Sigmoid colon (tissue), 7 donors: ENCODE measurements at places on chromosomes 13 and 19. TPM values are rescaled to one million over a fixed set of nuclear protein-coding genes. Genes with fewer than 3 reads are reported as not detected.

The PLVAP gene
- total RNA-seq: 19.6 TPM

The KLK11 gene
- total RNA-seq: not detected

The CDX2 gene
- total RNA-seq: not detected

The UTP14C gene
- 18.2 TPM for total RNA-seq

DNA sequence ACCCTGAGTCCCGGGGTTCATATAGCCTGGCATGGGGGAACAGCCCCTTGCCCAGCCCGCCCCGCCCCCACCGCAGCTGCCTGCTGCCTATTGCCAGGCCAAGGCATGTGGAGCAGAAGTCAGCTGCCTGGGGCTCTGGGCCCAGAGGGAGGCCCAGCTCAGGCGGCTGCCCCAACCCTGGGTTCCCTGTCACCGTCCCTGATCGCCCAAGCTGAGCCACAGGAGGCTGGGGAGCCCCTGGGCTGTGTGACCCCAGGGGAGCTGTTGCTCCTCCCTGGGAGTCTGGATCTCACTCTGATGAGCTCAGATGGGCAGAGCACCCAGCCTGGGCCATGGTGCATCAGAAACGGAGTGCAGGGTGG, 1.4 kb downstream of the PLIN4 start:
- DNase-seq: no peak

The UPF3A gene
- total RNA-seq: 51.7 TPM

The CACNG6 gene
- not detected for total RNA-seq

The RASIP1 gene
- 4.9 TPM for total RNA-seq

DNA sequence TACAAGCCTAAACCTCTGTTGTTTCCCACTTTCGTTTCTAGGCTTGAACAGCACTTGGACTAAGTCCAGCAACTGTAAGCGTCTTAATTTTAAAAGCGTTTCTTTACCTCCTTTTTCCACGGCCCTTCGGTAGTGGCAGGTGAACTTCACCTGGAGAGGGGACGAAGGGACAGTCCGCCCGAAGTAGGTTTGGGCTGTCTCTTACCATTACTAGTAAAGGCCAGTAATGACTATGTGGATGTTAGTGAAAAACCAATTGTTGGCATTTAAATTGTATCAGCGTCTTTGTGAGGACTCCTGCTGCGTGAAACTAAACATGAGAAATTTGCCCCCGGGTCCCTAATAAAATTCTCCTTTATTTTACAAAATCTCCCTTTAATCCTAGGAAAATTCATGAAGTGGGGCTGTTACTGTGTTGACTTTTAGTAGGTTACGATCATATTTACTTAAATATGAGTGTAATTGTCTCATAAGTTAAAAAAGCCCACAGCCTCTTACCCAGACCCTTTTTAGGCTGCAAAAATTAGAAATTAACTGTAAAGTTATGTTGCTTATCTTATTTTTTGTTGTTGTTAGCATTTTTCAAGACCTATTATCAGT, 983 bp downstream of the ITM2B start:
- peak; percentile 65 for DNase-seq

- DNase-seq: no peak
Observed at GRCh38 chr19:11209839-11210655, 12.7 kb upstream of the KANK2 start.

DNA sequence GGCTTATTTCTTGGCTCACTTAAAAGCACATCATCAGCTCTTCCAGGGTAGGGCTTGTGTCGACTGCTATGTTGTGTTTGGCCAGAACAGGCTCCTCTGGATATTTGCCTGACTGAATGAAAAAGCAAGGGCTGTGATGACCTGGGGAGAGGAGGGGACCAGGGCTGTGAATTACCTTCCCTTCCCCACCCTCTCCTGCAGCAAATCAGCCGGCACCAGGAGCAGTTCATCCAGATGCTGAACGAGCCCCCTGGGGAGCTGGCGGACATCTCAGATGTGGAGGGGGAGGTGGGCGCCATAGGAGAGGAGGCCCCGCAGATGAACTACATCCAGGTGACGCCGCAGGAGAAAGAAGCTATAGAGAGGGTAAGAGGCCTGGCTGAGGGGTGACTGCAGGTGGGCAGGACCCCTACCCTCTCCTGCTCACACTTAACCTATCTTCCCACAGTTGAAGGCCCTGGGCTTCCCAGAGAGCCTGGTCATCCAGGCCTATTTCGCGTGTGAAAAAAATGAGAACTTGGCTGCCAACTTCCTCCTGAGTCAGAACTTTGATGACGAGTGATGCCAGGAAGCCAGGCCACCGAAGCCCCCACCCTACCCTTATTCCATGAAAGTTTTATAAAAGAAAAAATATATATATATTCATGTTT, 4.4 kb downstream of the GADD45GIP1 start:
- DNase-seq: no peak

DNA sequence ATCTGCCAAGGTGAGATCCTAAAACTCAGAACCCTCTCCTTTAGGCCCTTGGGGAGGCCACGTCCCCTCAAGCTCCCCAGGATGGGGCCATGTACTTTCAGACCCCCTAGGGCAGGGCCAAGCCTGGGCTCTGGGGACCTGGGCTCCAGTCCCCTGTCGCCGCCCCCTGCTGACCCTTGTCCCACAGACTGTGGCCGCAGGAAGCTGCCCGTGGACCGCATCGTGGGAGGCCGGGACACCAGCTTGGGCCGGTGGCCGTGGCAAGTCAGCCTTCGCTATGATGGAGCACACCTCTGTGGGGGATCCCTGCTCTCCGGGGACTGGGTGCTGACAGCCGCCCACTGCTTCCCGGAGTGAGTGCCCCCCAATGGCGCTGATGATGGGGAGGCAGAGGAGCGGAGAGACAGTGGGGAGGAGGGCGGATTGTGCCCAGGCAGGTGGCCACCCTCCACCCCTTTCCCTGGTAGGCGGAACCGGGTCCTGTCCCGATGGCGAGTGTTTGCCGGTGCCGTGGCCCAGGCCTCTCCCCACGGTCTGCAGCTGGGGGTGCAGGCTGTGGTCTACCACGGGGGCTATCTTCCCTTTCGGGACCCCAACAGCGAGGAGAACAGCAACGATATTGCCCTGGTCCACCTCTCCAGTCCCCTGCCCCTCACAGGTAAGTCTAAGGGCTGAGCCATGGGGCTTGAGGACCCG, 18.8 kb downstream of the HPN start:
- DNase-seq: no peak

DNA sequence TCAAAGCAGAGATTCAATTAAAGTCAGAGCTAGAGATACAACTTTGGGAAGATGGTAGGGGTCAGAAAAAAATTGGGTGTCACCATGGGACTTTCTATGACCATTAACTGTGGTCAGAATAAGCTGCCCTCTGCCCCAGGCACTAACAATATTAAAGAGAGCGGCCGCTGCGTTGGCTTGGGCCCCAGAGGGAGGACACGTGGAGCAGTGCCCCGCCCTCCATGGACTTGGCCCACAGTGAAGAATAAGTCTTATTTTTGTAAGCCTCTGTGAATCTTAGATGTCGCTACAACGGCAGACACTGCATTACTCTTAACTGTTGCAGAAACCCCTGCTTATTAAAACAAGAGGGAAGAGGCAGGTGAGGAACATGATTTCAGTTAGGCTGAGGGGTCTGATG, 172.7 kb downstream of the UQCRFS1 start:
- DNase-seq: no peak

The MADCAM1 gene
- total RNA-seq: 0.16 TPM

DNA sequence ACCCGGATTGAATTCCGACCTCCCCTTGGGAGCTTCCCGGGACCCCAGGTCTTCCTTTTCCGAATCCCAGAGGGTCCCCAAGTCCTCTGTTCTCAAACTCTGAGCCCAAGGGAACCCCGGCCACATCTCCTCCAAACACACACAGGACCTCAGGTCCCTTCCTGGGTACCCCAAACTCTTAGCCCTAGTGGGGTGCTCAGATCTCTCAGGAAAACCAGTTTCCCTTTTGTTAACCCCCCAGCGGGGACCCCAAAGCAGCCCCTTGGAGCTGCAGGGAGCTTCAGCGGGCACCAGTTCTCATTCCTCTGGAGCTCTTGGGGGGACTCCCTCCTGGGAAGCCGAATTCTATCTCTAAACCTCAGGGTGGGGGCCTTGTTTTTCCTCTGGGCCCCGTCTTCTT, 774 bp downstream of the CACNG6 start:
- DNase-seq: no peak

DNA sequence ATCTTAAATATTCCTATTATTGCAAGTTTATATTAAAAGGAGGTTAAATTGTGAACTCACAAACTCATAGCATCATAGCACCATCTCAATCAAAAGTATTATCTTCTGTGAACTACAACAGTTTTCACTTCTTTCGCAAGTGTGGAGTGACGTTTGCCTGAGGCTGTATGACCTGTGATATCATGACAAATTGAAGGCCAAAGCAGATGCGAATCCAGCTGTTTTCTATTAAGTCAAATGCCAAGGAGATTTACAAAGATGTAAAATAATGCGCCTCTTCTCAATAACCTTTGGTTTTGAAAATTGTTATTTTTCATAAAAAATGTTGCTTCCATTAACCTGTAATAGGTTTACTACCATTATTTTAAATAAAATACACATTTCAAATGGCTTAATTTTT, 7.6 kb upstream of the PEG3 start:
- DNase-seq: no peak

The TSSK6 gene
- 1.6 TPM for total RNA-seq

DNA sequence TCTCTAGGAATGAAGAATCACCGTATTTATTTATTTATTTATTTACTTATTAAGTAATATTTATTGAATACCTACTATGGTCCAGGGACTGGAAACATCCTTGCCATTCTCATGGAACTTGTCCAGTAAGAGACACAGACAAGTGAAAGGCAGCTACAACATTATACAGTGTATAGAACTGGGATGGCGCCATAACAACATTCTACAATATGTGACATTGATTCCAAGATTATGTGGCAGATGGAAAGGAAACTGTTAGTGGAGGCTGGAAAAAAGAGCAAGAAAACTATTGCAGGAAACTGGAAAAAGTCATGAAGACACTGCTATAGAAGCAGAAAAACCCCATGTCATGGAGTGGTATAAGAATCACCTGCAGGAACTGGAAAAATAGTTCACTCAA, 9.4 kb upstream of the TBC1D4 start:
- no peak for DNase-seq

The DAND5 gene
- 2.0 TPM for total RNA-seq

- peak; percentile 84 for DNase-seq
Observed at GRCh38 chr19:16325641-16326400, 1.2 kb downstream of the KLF2 start.

GRCh38 chr19:41861116-41861768, 1.2 kb downstream of the RPS19 start:
- DNase-seq: no peak

The ZGLP1 gene
- total RNA-seq: 4.3 TPM

The NAT14 gene
- 6.4 TPM for total RNA-seq

GRCh38 chr13:80716610-80717081, 375.7 kb upstream of the SPRY2 start:
- peak; percentile 64 for DNase-seq

DNA sequence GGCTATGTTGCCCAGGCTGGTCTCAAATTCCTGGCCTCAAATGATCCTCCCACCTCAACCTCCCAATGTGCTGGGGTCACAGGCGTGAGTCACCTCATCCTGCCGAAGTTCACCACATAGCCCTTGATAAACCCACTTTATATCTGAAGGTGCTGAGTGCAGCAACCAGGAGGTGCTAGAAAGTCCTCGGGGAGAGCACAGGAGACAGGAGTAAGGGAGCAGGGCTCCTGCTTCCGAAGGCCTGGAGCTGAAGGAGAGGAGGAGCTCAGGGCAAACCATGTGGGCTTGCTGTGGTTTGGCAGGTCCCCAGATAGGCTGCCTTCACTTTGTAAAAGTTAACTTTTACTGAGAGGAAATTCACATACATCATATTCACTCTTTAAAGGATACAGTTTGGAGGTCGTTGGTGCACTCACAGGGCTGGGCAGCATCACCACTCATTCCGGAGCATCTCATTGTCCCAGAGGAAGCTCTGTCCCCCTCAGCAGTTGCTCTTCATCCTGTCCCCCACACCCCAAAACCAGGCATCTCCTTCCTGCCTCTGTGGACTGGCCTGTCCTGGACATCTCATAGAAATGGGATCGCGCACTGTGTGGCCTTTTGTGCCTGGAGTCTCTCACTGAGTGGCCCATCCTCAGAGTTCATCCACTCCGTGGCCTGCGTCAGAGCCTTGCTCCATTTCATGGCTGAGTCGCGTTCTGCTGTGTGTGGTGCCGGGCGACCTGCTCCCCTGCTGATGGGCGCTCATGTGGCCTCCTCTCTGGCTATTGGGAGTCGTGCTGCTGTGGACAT, 49.5 kb downstream of the KDM4B start:
- no peak for DNase-seq

The TMIGD2 gene
- not detected for total RNA-seq

GRCh38 chr13:51643105-51643881, 59.0 kb downstream of the WDFY2 start:
- no peak for DNase-seq

DNA sequence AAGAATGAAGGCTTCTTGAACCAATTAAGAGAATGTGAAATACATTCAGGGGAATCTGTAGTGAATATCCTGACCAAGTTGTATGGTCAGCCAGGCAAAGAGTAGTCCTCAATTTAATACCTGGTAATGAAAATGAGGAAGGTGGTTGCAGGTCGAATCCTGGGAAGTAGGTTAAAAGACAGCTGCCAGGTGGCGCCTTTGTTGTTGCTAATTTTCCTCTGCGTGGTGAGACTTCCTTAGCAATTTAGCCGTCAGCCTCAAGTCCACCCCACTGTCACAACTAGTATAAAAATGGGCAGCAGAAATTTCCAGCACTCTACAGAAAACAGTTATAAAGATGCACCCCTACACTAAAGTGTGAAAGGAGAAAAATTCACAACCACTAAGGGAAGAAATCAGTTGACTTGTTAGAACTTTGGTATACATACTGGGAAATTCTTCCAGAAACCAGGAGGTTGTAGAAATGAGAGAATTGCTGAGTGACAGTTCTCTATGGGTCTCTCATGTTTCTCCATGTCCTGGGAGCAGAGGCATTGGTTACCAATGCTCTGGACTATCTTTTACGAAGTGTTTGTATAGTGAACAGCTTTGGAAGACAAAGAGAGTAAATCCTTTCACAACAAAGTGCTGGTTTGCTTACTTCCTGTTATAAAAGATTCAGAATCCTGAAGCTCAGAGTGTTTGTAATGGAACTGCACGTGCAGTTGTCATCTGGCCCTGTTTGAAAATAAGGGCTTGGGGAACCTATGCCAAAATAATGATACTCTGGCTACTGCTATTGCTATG, 235.9 kb downstream of the NHLRC3 start:
- no peak for DNase-seq

- DNase-seq: no peak
Observed at GRCh38 chr13:52903320-52903719, 54.9 kb upstream of the PCDH8 start.

GRCh38 chr13:103324641-103325040, 258.4 kb upstream of the SLC10A2 start:
- DNase-seq: no peak

GRCh38 chr19:995051-995827, 5.0 kb upstream of the GRIN3B start:
- no peak for DNase-seq

GRCh38 chr13:112042496-112042895, 24.5 kb upstream of the SOX1 start:
- DNase-seq: no peak

The TGFB1 gene
- 27.1 TPM for total RNA-seq

- peak; percentile 88 for DNase-seq
Observed at GRCh38 chr19:3359015-3359918, 7.1 kb upstream of the NFIC start.

The SPATA13 gene
- 16.6 TPM for total RNA-seq

The SPACA4 gene
- total RNA-seq: not detected
